Activated naive CD4-positive, alpha-beta T cell (primary cell): ENCODE measurements at places on chromosomes 2 and 18.

- no peak for DNase-seq
Measured at GRCh38 chr2:113832795-113833290, 57.0 kb upstream of the ACTR3 start.

- no peak for DNase-seq
Measured at GRCh38 chr2:195319112-195319460, 337.9 kb upstream of the SLC39A10 start.

GRCh38 chr2:140307532-140307931 is 1527.3 kb upstream of the NXPH2 start:
- DNase-seq = no peak

- no peak for DNase-seq
Measured at GRCh38 chr18:44981121-44981520, 300.4 kb downstream of the SETBP1 start.

DNA sequence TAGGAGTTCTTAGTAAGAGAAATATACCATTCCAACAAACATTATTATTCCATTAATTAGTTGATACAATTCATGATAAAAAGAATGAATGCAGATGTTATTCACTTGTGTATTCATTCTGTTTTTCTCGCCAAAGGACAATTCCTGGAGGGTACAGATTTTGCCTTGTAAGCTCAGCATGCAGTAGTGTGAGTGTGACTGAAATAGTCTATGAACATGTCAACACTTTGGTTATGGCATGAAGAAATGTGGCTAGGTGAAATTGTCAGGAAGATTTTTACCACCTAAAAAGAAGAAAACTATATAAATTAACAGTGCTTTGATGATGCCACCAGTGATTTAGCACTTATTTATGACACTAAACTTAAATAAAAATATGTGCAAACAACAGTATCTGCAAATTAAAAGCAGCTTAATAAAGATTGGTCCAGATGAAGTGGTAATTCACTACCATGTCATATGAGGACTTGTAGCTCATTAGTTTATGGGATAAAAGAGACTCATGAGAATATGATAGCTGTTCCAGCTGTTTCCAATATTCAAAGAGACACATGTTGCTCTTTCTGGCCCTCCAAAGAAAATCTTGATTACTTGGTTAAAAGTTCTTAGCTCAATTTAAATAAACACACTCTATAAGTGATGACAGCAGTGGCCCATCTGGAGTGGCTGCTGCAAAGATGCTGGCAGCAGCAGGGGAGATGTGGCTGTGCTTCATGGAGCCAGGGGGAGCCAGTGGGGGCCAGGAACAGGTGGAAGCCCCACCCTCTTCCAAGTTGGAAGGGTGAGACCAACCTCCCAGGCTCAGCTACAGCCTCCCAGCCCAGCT is 165.0 kb downstream of the CDH19 start:
- DNase-seq = no peak

DNA sequence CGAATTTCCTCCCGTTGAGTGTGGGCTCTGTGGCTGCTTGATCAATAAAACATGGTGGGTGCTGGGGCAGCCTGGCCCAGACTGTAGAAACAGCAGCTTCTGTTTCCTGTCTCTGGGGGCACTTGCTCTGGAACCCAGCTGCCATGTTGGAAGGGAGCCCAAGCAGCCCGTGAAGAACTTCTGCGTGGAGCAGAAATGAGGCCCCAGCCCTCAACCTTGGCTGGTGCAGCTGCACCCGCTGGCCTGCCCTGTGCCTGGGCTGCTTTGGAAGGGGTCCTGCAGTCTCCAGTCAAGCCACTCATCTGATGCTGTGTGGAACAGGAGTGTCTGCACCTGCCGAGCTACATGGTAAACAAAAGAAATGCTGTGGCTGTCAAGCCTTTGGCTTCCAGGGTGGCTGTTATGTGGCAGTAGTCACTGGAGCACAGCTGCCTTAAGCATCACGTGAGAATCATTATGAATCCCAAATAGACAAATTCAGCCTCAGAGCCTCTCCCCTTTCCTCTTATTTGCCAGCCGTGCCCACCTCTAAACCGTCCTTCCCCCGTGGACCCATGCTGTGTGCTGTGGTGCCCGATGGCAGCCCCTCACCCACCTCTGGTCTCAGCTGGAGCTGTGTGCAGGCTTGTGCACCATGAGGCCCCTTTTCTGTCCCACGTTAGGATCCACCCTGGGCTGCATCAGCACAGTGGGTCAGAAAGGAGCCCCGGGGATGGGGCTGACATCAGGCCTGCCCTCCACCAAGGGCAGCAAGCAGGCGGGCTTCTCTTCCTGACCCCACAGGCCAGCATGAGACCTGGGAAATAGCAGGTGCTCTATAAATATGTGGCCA is 134.0 kb upstream of the HDAC4 start:
- no peak for DNase-seq

- no peak for DNase-seq
Measured at GRCh38 chr2:143426296-143426695, 297.1 kb downstream of the ARHGAP15 start.

DNA sequence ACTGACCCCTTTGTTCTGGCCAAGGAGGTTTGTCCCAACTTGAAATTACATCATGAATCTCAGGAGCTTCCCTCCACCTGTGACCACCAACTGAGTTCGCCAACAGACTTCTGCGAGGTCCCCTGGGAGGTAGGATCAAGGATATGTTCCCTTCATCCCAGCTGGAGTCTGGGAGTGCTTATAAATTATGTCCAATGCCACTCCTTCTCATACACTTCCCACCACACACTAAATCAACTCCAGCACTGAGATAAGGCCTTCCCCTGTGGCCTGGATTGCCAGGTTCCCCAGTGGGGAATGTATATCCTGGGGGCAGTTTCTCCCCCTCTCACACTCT is 99.2 kb downstream of the RND3 start:
- DNase-seq = no peak

GRCh38 chr2:144946263-144946662 is 426.3 kb upstream of the ZEB2 start:
- no peak for DNase-seq

DNA sequence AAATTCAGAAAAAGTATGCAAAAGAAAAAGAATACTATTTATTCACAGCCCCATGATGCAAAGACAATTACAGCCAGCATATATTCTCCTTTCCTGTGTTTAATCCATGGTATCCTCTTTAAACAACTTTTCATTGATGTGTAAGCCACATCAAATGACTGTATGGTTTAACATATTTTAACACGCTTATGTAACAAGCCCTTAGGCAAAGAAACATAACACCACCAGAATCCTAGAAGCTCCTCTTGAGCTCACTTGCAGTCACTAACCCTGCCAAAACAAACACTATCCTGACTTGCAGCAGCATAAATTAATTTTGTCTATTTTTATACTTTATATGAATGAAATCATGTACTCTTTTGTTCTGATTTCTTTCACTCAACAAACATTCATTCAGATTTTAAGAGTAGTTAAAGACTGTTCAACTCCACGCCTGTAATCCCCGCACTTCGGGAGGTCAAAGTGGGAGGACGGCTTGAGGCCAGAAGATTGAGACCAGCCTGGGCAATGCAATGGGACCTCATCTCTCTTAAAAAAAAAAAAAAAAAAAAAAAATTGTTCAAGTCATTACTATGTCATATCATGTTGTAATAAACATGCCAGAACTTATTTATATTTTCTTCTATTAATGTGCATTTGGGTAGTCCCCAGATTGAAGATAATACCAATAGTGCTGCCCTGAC is 226.3 kb downstream of the NBAS start:
- no peak for DNase-seq

DNA sequence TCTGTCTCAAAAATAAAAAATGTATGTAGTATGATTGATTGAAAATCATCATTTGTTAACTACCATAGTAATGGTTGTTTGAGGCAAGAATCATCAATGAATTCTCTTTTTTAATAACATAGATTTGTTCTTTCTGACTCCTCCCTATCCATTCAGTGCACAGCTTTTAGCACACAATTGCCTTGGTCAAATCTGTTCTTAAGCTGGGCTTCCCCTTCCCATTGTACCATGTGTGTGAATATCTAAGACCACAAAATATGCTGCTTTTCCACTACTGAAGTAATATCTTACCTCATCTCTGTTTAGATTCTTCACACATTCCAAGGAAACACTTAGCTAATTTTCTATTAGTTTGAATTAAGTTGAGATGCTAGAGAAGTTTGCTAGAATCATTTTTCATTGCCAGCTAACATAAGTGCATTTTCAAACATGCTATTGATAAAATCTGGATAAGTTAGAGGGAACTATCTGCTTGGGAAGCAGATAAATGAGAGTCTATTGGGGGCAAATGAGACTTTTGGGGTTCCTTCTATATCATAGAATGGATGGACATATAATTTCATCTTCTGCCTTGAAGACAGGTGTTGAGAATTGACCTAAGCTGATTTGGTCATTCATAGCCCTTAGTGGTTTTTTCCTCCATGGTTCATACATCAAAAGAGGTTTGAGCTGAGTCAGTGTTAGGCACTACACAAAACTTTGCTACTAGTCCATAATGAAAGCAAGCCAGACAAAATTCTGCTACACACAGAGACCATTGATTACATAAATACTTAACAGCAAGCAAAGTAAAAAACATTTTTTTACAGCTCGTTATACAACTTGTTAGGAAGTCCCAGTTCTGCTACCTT is 231.9 kb downstream of the PLCL1 start:
- no peak for DNase-seq

DNA sequence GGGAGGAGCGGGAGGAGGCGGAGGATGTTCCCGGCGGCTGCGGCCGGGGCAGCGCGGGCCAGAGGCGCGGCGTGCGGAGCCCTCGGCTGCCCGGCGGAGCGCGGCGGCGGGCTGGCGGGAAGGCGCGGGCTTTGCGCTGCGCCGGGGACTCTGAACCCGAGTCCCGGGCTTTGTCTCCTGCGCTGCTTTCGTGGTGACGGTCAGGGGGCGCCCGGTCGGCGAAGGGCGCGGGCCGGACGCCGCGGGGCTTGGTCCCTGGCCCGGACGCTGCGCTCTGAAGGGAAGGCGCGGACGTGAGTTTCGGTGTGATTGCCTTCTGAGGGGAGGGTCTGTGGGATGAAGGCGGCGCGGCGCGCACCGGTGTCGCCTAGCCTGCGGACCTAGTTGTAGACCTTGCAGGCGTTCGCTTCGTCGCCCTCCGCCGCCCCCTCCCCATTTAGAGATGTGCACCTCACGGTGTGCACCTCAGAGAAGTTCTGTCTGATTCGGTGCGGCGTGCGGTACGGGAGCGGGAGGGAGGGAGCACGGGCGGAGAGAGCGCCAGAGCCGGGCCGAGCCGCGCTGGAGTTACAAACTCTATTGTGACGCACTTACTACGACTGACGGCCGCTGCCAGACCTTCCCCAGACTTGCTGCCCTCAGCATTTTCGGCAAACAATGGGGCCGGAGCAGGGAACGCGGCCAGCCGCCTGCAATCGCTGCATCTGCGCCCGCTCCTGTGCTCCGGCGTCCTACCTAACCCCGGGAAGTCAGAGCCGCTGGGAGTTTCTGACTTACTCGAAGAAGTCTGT is 2.1 kb downstream of the BCL2L11 start:
- DNase-seq = no peak

DNA sequence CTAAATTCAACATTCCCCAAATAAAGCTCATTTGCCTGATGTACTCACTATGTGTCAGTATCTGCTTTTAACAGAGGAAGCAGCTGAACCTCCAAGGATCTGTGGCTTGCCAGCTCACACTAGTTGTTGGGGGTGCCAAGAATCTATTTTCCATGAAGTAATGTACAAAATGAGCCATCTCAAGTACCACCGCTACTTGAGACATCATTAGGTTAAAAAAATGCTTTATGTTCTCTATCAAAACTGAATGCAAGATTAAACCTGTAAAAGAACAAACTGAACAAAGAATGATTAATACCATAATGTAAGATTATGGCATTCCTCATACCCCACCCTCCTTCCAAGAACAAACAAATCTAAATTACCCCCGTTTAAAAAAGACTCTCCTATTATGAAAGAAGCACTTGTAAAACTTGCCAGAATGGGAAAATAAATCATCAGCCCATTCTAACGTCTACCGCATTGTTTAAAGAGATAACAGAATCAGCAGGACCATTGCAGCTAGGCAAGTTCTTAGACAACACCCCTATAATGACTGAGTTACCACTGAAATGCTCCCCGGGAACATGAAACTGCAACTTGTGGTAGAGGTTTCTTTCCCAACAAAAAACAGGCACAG is 471.6 kb downstream of the DLGAP1 start:
- no peak for DNase-seq

DNA sequence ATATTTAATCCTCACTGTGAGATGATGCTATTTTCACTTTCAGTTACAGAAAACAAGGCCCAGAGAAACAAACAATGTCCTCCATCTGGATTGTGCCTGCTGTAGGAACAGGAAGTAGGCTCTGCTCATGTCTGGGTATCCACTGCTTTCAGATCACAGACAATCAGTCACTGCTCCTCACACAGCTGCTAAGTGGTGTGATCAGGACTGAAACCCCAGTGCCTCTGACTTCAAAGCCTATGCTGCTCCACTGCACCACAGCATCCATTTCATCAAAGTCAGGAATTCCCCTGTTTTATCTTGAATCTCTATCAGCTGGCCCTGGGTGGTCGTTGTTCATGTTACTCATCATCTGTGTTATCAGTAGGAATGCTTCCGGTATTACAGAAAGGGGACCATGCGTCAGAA is 303.8 kb upstream of the TRIB2 start:
- no peak for DNase-seq

GRCh38 chr18:72492497-72492896 is 51.6 kb downstream of the CBLN2 start:
- no peak for DNase-seq

- no peak for DNase-seq
Measured at GRCh38 chr2:31304816-31305215, 70.9 kb downstream of the EHD3 start.

- no peak for DNase-seq
Measured at GRCh38 chr2:106885329-106885728, 638 bp downstream of the ST6GAL2 start.
